Testis (tissue), 5 donors: ENCODE measurements at places on chromosomes 3 and 15.

- no peak for DNase-seq
Observed at GRCh38 chr3:17967953-17968607, 225.6 kb upstream of the TBC1D5 start.

- DNase-seq = no peak
Observed at GRCh38 chr15:79932447-79932846, 35.6 kb upstream of the MTHFS start.

DNA sequence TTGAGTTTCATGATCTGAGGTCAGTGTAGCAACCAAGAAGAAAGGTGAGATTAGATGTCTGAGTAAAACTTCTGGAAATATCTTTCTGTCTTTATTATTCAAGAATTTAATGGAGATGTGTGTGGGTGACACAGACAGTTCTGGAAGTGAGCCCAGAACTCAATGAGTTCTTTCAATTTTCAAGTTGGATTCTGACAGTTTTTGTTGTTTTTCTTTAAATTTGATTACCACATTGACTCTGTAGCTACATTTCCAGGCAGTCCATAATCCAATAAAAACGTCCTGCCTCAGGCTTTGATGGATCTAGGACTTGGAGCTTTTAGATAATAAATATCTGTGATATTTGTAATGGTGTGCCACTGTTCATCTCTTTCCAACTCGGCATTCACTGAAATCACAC, 3.9 kb upstream of the PARP14 start:
- no peak for DNase-seq

DNA sequence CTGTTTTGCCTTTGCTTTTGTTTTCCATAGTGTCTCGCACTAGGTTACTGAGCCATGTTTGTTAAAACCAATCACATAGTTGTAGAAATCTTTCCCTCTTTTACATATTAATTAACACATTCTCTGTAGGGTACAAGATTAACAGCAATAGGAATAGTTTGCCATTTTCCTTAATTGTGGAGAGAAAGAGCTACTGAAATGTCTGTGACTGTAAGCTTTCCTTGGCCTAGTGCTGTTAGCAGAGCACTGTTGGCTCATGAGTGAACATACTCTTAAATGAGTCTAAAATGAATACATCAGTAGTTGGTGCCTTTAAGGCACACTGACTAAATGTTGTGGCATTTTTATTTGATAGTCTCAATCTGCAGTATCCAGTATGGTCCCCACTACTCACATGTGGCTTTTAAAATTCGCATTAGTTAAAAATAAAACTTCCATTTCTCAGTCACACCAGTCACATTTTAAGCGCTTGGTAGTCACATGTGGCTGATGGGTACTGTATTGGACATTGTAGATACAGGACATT, 28.2 kb downstream of the CHD2 start:
- DNase-seq = no peak

- no peak for DNase-seq
Observed at GRCh38 chr3:150419076-150419868, 11.2 kb downstream of the TSC22D2 start.

- no peak for DNase-seq
Observed at GRCh38 chr3:126476166-126477060, 722 bp upstream of the ZXDC start.

GRCh38 chr3:179081885-179082284, 10.3 kb upstream of the ZMAT3 start:
- DNase-seq = no peak

DNA sequence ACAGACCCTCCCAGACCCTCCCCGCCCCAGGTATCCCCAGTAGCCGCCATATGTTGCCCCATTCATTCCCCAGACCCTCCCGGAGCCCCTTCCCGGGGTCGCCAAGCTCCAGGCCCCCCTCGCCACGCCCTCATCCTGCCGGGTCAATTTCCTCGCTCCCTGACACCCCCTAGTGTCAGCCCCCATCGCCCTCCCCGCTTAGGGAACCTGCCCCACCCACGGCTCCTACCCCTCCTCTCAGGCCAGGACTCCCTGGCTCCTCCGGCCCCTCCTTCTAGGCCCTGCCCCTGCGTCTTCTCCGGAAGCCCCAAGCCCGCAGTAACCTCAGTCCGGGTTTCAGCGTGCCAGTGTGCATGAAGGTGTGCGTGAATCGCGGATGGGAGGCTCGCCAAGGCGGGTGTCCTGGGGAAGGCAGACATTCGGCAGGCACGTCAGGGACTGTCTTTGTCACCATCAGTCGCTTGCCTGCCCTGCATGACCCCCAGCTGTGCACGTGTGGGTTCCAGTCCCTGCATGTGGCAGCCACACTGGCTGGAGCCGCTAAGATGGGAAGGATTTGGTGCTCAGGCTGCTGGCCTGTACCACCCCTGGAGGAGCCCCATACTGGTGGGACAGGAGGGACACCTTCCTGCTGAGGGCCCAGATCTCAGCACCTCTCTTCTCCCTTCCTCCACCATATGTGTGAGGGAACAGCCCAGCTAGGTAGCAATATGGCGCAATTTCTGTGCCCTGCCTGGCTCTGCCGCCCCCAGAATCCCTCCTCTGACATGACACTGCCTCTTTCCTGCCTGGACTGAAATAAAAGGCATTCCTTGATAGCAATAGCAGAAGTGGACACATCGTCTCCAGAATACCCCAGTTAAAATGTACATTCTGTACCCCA, 693 bp downstream of the DISP2 start:
- no peak for DNase-seq

GRCh38 chr3:176988795-176989194, 208.5 kb downstream of the TBL1XR1 start:
- no peak for DNase-seq

DNA sequence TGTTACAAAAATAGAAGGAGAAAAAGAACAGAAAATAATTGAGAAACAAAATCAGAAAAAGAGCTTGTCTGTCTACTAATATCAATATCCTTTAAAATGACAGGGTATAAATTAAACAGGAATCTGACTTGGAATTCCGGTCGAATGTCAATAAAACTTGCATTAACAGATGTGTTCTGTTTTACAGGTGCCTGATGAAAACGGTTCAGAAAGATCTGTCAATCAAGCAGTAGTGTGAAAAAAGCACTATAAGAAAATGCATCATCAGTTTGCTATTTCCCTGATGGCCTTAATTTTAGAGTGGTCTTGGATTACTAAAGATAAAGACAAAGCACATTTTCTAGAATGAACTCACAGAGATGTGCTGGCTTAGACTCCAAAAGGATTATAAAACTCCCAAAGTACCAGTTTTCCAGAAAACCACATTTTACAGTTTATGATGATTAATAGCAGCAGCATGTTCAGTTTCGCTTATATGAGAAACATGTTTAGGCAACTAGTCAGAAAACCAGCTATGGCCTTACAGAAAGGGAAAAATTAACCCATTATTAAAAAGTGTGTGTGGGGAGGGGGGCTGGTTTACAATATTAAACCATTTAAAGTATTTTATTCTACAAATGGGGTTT, 8.2 kb upstream of the C3orf38 start:
- no peak for DNase-seq

DNA sequence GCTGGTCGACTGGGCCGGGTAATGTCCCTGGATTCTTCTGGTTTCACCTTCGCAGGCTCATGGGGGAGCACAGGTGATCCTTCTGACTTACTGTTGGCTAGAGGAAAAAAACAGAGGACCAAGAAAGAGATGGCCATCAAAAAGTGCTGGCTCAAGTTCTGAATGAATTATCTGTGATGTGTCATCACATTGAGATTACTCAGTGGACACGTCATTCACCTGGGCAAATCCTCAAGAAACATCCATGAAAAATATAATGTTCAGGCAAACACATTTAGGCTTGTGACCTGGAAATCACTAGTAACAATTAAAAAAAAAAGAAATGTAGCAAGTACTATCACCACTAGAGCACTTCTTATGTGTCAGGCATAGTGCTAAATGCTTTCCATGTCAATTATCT, 81.5 kb upstream of the SLC2A2 start:
- no peak for DNase-seq

GRCh38 chr3:196611761-196612483, 27.6 kb upstream of the NRROS start:
- DNase-seq = no peak

- no peak for DNase-seq
Observed at GRCh38 chr15:87747087-87747486, 509.5 kb downstream of the NTRK3 start.

DNA sequence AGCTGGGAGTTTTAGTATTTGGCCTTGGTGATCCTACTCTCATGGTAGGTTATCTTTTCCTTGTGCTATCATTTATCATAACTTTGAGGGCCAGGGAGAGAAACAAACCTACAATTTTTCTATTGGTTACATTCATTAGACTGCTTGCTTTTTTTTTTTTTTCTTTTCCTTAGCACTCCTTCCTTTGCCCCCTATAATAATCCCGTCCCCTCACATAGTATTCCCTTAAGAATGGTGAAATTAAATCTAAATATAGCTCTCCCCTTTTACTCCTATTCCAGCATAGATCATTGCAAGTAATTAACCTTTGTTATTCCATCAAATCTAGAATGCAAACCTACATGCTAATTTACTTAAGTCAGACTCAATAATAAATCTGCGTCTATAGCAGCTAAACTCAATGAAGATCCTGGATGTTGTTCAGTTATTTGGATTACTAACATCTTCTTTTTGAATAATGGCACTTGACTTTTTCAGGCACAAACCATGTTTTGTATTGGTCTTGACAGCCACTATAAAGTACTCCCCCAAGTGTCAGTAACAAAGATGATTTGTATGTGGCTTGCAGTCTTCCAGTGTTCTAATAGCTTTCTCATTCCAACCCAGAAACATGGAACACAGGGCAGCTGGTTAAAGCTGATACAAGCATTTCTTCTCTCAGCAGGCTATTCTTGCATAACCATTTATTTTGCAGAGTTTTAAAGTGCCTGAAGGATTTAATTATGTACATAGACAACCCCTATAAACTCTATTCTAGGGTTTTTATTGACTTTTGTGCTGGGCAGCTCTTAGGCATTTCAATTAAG, 420.6 kb downstream of the MECOM start:
- DNase-seq = no peak

DNA sequence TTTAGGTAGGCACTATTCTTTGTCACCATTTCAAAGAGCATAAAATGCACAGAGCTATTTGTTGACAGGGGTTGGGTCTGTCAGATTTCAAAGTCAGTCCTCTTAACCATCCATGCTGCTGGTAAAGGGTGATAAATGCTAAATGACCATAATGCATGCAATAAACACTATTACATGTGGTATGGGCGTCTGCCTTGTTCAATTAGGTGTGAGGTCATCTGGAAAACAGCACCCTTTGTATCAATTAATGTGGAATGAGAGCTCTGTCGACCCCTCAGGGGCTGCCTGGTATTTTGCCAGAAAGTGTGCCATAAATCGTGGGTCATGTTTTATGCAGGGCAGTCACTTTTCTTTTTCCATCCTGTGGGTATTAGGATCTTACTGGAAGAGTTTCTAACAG, 235.6 kb downstream of the SV2B start:
- DNase-seq = no peak

- no peak for DNase-seq
Observed at GRCh38 chr3:194107107-194107506, 28.8 kb upstream of the HES1 start.

DNA sequence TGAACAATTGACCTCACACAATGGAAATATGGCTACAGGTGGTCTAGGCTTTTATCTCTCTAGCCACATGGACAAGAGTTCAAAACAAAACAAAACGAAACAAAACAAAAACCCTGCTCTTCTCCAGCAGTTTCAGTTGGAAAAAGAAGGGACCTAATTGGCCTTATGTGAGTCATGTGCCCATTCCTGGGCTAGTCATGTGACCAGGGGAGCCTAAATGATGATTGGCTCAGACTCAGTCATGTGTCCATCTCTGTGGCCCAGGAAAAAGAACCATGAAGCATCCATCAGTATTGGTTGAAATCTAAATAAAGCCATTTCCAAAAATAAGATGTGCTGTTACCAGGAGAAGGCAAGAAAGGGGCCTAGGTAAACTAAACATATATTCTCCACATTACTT, 96.8 kb downstream of the ANXA2 start:
- DNase-seq = peak; percentile 74

- DNase-seq = no peak
Observed at GRCh38 chr15:71180986-71181853, 65.9 kb downstream of the THSD4 start.

DNA sequence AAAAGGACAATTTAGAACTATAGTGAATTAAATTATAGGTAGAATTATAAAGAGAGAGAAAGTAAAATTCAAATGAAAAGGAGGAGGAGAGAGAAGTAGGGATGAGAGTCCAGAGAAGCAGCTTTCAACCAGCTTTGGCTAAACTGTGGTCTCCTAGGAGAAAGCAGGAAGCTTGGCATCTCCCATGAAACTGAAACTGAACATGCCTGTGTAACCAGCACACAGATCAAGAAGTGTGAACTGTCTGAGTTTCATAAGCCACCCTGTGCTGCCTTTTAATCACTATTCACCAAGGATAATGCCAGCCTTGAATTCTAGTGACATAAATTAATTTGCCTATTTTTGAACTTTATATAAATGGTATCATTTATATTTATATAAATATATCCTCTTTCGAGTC, 128.5 kb downstream of the MYRIP start:
- no peak for DNase-seq

- DNase-seq = no peak
Observed at GRCh38 chr15:39622660-39623516, 42.0 kb downstream of the THBS1 start.

DNA sequence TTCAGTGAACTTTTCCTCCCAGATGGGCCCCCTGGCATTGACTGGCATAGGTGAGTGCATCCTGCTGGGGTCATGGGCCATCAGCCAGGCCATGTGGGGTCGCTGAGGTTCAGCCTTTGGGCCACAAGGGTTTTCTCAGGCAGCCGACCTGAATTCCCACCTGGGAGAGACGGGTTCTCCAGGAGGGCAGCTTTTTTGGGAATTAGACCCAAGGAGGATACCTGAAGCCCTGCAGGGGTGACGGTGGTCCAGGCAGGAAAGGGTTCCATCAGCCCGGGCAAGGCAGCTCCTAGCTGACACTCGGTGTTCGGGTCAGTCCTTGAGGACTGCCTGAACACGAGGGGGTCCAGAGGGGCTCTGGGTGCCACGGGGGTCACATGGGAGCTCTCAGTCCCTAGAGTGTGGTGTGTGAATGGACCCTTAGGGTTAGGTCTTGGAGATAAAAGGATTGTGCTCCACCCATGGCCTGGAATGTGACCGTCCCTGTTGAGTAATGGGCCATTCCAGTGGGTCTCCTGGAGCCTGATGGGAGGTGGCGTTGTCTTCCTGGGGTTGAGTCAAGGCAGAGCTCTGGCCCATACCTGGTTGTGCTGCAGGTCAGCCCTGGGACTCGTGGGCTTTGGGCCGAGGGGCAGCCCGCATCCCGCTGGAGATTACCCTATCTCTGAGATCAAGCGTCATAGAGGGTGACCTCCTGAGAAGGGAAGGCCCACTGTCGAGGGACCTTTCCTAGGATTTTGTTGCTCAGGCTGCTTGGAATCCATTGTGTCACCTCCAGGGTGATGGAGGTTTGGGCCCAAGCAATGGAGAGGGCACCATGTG, 192.8 kb downstream of the UBE3A start:
- peak; percentile 5 for DNase-seq
